ENCODE measurements at places on chromosomes 3 and 15. TPM values are rescaled to one million over a fixed set of nuclear protein-coding genes. Genes with fewer than 3 reads are reported as not detected.

OIP5 gene
- 4.1 TPM for total RNA-seq

ACSBG1 gene
- total RNA-seq = not detected

TRPM1 gene
- total RNA-seq = 0.28 TPM

ATP2B2 gene
- total RNA-seq = under 0.01 TPM

SKOR1 gene
- not detected for total RNA-seq

PLCH1 gene
- not detected for total RNA-seq

AADACL2 gene
- not detected for total RNA-seq

EPHB1 gene
- total RNA-seq = 0.36 TPM
